Right ventricle myocardium inferior (tissue), 1 donor: ENCODE measurements at places on chromosomes 6 and 20. TPM values are rescaled to one million over a fixed set of nuclear protein-coding genes. Genes with fewer than 3 reads are reported as not detected.

Gene SLC26A8
- total RNA-seq, result not detected

Gene CST5
- total RNA-seq, result not detected

Gene GTSF1L
- total RNA-seq, result not detected

Gene LTB
- 1.6 TPM for total RNA-seq

Gene BPIFA1
- not detected for total RNA-seq

Gene SH3BGRL2
- 7.9 TPM for total RNA-seq

Gene GRM1
- 2.9 TPM for total RNA-seq

Gene WFDC10B
- total RNA-seq, result not detected

Gene THBS2
- 10.6 TPM for total RNA-seq

Gene STK35
- total RNA-seq, result 13.5 TPM

Gene MANEA
- total RNA-seq, result 6.2 TPM

Gene MTRF1L
- 30.8 TPM for total RNA-seq

Gene ADGRB3
- total RNA-seq, result 1.7 TPM

Gene RAET1E
- 0.27 TPM for total RNA-seq

Gene ZNF76
- 36.0 TPM for total RNA-seq

Gene GJE1
- not detected for total RNA-seq

Gene MPC1
- 381 TPM for total RNA-seq

Gene CRIP3
- total RNA-seq, result 7.1 TPM
